Stimulated activated CD8-positive, alpha-beta memory T cell treated with anti-CD3 and anti-CD28 coated beads, Interleukin-2, amount 100 ng/mL, for 1 hour (primary cell): ENCODE measurements at places on chromosomes 11 and 22.

GRCh38 chr11:75589933-75590332 lies 27.9 kb downstream of the SERPINH1 start:
- no peak for DNase-seq

DNA sequence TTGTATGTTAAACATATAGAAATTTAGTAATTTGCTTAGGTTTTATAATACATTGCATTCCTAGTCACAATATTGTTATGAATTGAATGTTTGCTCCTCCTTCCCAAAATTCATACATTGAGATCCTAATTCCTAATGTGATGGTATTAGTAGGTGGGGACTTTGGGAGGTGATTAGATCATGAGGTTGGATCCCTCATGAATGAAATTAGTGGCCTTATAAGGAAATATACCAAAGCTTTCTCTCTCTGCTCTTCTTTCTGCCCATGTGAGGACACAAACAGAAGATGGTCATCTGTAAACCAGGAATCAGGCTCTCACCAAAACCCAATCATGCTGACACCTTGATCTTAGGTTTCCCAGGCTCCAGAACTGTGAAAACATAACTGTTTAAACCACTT lies 41.3 kb upstream of the POU2AF2 start:
- no peak for DNase-seq

DNA sequence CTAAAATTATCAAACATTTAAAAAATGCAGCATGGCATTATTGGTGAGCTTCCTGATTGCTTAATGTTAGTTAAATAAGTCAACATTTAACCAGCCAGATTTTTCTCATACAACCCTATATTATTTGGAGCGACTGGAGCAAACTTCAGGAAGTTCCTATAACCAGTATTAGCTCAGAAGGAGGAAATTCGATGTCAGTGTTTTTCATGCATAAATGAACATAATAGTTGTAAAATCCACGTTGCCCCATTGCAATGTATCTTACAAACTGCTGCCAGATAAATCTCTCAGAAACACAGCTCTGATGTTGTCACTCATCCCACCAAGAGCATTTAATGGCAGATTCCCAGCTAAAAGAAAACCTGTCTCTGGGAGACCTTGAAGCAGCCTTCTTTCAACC lies 278.5 kb downstream of the CASP12 start:
- no peak for DNase-seq

- DNase-seq, result no peak
Measured at GRCh38 chr22:37240941-37241320, 3.1 kb downstream of the RAC2 start.

DNA sequence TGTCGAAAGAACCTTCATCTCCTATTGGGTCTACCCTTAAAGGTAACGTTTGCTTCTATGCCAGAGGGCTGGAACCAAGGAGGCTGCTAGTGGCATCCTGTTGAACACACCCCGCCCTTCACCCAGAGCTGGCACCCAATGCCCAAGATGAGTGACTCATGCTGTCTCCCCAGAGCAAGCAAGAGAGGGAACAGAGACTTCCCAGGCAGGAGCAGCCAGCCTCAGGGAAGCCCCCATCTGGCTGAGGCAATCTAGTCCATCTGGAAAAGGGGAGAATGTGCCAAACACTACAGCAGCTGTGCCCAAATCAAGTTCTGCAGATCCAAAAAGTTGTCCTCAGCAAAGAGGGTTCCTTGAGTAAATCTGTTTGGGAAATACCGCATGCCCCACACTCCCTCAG lies 91.9 kb upstream of the TP53I11 start:
- DNase-seq, result no peak

- peak; percentile 46 for DNase-seq
Measured at GRCh38 chr22:46798366-46799350, 36.2 kb downstream of the TBC1D22A start.

DNA sequence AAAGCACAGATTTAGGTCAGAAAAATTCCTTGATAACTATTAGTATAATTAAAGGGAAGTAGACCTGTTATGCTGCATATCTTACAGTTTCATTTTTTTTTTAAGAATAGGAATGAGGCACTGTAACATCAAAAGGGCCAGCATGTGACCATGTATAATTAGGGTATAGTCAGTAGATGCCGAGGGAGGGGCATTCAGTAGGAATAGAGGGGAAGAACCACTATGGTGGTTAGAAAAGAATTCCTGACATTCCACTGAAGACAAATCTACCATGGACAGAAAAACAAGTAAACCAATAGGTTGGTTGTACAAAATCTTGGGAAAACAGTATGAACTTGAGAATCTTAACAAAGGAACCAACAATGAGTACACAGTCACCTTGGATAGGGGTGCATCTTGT lies 78.4 kb upstream of the CCDC179 start:
- no peak for DNase-seq
